Uterus (tissue), 4 donors: ENCODE measurements at places on chromosomes 4 and X. TPM values are rescaled to one million over a fixed set of nuclear protein-coding genes. Genes with fewer than 3 reads are reported as not detected.

FATE1 gene
- total RNA-seq, result not detected

GRCh38 chrX:12042615-12043014 is 95.7 kb upstream of the FRMPD4 start:
- H3K4me3 ChIP-seq, result no peak overlapping the region
- DNase-seq, result no peak
- H3K27ac ChIP-seq, result no peak overlapping the region
- H3K4me1 ChIP-seq, result no peaks in the 10 kb centered on the region
- no peaks in the 10 kb centered on the region for H3K27me3 ChIP-seq
- no peaks in the 10 kb centered on the region for H3K36me3 ChIP-seq

DNA sequence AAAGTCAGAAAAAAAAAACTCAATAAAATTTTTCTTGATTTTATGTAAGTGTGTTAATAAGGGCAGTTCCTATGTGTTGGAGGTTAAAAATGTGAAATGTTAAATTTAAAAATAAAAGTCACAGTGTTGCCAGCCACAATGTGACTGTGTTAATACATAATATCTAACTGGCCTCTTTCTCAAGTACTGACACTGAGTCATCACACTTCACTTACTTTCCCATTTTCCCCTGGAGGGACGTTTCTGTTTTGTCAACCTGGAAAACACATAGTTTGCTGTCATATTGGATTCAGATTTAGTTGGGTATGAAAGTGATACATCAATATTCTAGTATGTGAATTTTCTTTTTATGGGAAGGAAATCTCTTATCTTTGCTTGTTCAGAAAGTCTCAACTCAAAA is 46.4 kb downstream of the ARHGEF38 start:
- no peaks in the 10 kb centered on the region for H3K36me3 ChIP-seq
- no peaks in the 10 kb centered on the region for H3K27me3 ChIP-seq
- no peak overlapping the region for H3K27ac ChIP-seq
- H3K4me3 ChIP-seq, result no peak overlapping the region
- no peaks in the 10 kb centered on the region for H3K4me1 ChIP-seq

DNA sequence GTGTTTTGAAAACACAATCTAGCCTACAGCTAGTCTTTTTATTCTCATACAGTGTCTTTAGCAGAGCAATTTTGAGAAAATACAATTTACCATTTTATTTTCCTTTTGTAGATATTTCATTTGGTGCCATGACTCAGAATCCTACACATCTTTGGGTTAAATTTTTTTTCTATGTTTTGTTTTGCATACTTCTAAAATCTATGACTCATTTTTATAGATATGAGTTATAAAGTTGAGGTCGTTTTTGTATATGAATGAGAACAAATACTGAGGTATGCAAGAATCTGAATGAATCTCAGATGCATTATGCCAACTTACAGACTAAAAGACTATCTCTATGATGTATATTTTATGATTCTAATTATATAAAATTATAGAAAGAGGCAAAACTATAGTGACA is 206.5 kb upstream of the ANXA10 start:
- H3K4me1 ChIP-seq, result no peaks in the 10 kb centered on the region
- no peak overlapping the region for H3K4me3 ChIP-seq
- H3K36me3 ChIP-seq, result no peaks in the 10 kb centered on the region
- H3K27ac ChIP-seq, result no peak overlapping the region

DNA sequence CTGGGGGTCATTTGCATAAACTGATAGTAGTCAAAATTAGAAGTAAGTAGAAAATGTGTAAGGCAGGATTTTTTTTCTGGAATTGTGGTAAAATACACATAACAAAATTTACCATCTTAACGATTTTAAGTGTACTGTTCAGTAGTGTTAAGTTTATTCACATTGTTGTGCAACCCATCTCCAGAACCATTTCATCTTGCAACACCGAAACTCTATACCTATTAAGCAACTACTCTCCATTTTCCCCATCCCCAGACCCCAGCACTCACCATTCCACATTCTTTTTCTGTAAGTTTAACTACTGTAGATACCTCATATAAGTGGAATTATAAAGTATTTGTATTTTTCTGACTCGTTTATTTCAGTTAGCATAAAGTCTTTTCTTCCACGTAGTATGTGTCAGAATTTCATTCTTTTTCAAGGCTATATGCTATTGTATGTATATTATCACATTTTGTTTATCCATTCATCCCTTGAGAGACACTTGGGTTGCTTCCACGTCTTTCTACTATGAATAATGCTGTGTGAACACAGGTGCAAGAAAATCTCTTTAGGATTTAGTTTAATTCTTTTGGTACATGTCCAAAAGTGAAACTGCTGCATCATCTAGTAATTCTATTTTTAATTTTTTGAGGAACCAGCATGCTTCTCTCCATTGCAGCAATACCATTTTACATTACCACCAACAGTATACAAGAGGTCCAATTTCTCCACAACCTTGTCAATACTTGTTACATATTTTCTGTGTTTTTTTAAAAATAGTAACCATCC is 39.1 kb upstream of the NSUN7 start:
- no peaks in the 10 kb centered on the region for H3K27me3 ChIP-seq
- no peak for DNase-seq
- no peaks in the 10 kb centered on the region for H3K4me1 ChIP-seq
- no peak overlapping the region for H3K27ac ChIP-seq
- H3K4me3 ChIP-seq, result no peak overlapping the region

- DNase-seq, result no peak
- H3K27ac ChIP-seq, result no peak overlapping the region
- H3K36me3 ChIP-seq, result no peaks in the 10 kb centered on the region
- no peak overlapping the region for H3K4me3 ChIP-seq
Observed at GRCh38 chrX:12582649-12583048, 208.6 kb upstream of the PRPS2 start.

GRCh38 chr4:55311792-55312488 is 34.1 kb upstream of the SRD5A3 start:
- no peak overlapping the region for H3K27ac ChIP-seq
- no peaks in the 10 kb centered on the region for H3K36me3 ChIP-seq
- DNase-seq, result no peak
- H3K4me1 ChIP-seq, result no peaks in the 10 kb centered on the region
- H3K4me3 ChIP-seq, result no peak overlapping the region
